ENCODE measurements at places on chromosomes 12 and 14.

DNA sequence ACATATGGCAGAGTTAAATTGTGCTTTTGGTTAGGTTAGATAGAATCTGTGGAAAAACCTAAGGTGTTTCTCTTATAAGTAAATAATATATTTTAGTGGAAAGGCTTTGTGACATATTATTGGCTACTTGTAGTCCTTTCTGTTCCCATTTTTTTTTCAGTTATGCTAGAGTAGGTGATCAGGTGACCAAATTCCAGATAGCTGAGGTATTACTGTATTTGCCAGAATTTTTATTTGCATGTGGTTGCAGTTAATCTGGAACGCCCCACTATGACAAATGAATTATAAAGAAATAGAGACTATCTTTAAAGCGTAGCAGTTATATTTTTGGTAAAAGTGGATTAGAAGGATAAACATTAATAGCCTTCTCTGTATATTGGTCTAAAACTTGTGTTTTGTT lies 52.0 kb downstream of the ARHGAP5 start:
- DNase-seq, result no peak

DNA sequence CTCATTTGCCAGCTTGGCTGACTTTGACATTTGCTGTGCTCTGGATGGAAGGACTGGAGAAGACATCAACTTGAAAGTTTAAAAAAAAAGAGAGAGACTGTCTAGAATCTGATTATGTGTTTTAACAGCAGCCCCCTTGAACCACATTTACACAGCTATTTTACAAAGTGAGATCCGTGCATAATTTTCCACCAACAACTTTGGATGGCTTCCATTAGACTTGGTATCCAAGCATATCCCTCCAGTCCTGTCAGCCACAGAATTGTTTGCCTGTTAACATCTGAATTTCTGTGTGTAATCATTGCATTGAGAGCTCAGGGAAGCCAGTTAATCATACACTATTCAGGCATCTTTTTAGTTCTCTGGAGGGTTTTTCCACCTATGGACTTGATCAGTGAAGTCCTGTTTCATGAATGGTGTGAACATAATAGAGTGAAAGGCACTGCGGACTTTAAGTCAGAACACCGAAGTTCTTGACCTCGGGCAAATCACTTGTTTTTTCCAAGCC lies 93.7 kb downstream of the SAMD4A start:
- no peak for DNase-seq

GRCh38 chr14:96279564-96279963 lies 23.6 kb downstream of the BDKRB1 start:
- no peak for DNase-seq

DNA sequence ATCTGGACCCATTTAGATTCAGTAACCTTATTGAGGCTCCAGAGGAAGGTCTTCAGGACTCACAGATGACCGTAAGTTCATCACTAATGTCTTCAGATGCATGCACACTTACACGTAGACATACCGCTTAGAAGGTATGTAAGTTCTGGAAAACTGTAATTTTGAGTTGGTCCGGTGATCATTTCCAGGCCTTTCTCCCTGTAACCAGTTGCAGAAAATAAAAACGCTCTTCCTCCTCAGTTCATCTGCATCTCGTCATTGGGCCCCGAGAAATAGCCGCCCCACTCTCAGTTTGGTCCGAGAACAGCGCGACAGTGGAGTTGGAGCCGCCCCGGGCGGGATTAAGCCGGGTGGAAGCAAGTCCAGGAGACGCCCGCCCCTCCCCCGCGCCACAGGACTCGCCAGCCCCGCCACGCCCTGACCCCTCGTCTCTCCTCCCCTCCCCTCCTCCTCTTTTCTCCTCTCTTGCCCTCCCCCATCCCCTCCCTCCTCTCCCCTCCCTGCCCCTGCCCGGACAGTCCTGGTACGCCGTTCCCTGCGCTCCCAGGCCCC lies 83.7 kb downstream of the TNFAIP2 start:
- peak; percentile 68 for DNase-seq

GRCh38 chr12:128690641-128691040 lies 133.1 kb downstream of the SLC15A4 start:
- no peak for DNase-seq

DNA sequence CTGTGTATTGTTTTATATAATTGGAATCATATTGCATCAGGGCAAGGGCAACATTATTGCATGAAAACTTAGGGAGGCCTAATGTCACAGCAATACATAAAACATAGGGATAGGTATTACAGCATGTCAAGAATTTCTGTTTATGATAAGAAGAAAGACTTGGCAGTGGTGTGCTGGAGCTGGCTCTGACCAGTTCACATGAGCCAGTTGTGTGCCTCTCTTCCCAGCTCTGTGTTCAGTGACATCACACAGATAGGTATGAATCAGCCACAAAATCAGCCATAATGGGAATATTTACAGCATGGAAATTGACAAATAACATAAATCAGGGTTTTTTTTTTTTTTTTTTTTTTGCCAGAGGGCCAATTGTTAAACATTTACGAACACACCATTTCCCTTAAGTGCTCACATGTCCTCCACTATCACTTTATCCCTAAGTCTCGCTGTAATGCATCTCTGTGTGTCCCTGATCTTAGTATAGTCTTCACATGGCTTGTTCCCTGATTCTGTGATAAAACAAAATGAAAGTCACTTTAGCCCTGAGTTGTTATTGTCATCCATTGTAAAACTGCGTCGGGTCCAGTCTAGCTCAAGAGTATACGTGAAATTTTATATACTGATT lies 31.9 kb upstream of the ACSM4 start:
- DNase-seq, result no peak

GRCh38 chr12:13093191-13093847 lies 10.1 kb downstream of the GSG1 start:
- no peak for DNase-seq

DNA sequence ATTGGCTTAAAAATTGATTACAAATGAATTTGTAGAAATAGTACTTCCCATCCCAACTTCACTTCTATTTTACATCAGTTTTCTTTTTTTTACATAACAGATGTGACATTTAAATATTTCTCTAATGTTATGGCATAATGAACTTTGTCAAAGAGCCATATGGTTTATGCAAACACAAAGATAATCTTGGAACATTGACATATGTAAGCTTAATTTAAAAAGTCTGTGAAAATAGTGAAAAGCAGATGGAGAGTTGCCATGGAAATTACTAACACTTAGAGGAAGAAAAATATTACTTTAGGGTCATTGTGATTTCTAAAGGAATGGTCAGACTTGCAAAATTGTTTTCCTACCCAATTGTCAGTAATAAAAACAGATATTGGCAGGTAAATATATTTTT lies 232.4 kb downstream of the AEBP2 start:
- DNase-seq, result no peak

DNA sequence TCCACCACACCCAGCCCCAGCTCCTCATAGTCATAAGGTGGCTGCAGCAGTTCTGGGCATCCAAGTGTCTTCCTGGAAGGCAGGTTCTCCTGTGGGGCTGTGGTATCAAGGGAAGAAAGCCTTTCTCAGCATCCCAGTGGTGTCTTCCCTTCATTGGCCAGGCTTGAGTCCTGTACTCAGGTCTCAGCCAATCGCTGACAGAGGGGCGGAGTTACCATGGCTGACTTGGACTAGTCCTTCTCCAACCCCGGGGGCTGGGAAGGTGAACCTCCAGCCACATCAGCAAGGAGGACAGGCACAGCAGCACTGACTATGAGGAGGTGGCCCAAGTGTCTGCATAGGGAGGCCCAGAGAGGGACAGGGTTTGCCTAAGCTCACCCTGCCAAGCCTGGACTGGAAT lies 64.0 kb upstream of the SLC24A4 start:
- DNase-seq, result no peak

GRCh38 chr12:93100610-93101009 lies 171.5 kb upstream of the EEA1 start:
- DNase-seq, result no peak

DNA sequence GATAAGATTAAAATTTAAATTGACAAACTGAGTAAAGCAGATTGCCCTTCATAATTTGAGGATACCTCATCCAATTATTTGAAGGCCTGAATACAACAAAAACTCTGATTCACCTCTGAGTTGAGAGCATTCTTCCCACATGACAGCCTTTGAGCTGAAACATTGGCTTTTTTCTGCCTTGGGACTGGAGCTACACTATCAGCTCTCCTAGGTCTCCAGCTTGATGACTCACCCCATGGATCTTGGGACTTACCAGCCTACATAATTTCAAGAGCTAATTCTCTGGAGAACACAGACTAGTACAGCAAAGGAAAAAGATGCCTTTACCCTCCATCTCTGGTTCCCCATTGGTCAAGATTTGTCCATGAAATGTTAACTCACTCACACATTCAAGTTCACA lies 555.1 kb downstream of the FOXG1 start:
- DNase-seq, result no peak

DNA sequence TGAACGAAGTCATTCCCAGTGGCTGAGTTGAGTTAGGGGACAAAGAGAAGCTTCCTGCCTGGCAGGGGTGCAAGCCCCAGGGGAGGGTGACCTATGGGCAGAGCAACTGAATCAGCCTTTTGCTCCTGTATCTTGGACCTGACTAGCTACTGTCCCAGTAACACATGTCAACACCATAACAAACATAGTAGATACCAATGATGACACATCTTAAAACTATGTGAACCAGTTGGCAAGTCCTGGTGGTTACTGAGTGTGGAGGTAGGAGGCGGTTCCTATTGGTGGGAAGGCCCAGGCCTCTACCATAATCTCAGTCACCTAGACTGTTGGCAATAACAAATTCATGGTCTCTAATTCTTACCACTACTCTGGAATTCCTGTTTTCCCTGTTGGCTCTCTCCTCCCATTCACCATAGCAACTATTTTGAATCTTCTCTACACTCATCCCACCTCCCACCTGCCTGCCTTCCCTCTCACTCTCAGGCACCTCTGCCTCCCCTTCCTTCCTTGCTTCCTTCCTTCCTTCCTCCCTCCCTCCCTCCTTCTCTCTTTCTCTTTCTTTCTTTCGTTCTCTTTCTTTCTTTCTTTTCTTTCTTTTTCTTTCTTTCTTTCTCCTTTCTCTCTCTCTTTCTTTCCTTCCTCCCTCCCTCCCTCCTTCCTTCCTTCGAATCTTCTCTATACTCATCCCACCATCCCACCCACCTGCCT lies 8.1 kb upstream of the P2RX7 start:
- DNase-seq, result no peak

- DNase-seq, result no peak
Measured at GRCh38 chr12:29816874-29817725, 33.4 kb upstream of the TMTC1 start.

DNA sequence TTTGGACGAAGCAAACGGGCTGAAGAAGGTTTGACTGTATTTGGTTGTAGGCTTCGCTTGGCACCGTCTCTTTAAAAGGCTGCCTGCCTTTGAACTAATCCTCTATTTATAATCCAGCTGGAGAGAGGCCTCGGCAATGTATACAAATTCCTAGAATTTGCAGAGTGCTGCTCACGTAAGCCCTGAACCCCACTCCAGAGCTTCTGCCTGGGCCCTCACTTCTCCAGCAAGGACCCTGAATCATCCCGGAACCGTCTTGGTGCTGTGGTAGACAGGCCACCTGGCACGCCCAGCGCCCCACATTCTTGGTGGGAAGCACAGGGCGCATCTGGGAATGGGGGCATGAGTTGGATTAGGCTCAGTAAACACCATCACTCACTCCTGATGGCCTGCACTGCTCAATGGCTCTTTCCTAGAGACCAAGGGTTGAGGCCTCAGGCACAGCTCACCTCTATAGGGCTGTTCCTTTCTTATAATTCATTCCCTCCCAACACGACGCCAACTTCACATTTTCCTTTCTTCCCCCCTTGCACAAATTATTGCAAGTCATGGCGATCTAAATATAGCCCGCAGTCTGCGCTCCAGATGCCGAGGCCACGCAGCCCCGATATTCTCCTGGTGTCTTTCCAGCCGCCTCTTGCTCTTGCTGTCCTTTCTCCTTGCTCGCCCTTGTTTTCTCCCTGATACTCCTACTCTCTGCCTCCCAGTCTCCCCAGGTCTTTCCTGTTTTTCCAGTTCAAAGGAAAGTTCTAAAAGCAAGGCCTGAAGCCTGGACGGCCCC lies 141.0 kb downstream of the ZFP36L1 start:
- no peak for DNase-seq

GRCh38 chr14:95163666-95164065 lies 6.3 kb upstream of the DICER1 start:
- DNase-seq, result no peak

DNA sequence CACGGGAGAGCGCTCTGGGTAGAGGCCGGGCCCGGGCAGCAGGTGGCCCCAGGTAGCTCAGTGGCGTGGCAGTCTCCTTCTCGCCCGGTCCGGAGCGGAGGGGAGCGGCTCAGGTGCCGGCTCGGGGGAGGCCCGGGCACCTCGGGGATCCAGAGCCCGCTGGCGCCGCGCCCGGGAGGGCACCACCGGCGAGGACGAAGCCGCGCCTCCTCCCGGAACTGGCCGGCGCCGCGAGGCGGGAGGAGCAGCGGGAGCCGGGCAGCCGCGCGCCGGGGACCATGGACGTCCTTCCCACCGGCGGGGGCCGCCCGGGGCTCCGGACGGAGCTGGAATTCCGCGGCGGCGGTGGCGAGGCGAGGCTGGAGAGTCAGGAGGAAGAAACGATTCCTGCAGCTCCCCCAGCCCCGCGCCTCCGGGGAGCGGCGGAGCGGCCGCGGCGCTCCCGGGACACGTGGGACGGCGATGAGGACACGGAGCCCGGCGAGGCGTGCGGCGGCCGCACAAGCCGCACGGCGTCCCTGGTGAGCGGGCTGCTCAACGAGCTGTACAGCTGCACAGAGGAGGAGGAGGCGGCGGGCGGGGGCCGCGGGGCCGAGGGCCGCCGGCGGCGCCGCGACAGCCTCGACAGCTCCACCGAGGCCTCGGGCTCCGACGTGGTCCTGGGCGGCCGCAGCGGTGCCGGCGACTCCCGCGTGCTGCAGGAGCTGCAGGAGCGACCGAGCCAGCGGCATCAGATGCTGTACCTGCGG lies 21.5 kb upstream of the GNS start:
- DNase-seq, result peak; percentile 70

- no peak for DNase-seq
Measured at GRCh38 chr14:65849558-65849957, 437.0 kb downstream of the FUT8 start.

DNA sequence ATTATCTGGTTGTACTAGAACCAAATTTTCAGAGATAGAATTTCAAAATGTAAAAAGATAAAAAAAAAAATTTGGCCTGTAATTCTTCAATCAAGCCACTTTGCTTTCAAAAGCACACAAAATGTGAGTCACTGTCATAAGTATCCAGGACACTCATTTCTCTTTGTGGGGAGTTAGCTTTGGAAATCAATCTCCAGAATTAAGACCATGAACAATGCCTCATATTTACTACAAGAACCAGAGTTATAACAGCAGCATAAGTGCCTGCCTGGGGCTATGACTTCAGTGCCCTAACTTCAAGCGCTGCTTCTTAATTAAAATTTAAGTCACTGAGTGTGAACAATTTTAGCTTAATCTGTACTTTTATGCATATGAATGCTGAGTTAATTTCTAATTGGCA lies 162.1 kb downstream of the C12orf42 start:
- DNase-seq, result no peak

DNA sequence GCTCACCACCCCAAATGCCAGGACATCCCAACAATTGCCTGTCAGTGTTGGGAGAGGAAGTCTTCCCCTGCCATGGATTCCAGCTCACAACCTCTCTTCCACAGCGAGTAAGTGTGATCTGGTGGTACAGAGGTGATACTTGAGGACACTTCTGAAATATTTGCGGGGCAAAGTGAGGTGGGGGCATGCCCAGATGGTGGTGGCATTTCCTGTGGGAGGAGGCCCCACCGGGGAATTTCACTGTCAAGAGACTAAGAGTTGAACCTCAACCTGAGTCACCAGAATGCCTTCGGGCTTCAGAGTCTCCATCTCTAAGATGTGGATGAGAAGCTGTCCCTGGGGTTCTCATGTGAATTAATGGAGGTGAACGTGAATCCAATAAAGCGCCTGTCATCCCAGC lies 122.3 kb upstream of the RFLNA start:
- no peak for DNase-seq

GRCh38 chr14:104213301-104214034 lies 75.1 kb downstream of the KIF26A start:
- DNase-seq, result no peak
